ENCODE measurements at places on chromosomes 3 and 15.

- DNase-seq = no peak
Measured at GRCh38 chr3:147730284-147730683, 321.1 kb downstream of the ZIC1 start.

GRCh38 chr3:194777729-194778128 is 92.0 kb downstream of the FAM43A start:
- DNase-seq = no peak

DNA sequence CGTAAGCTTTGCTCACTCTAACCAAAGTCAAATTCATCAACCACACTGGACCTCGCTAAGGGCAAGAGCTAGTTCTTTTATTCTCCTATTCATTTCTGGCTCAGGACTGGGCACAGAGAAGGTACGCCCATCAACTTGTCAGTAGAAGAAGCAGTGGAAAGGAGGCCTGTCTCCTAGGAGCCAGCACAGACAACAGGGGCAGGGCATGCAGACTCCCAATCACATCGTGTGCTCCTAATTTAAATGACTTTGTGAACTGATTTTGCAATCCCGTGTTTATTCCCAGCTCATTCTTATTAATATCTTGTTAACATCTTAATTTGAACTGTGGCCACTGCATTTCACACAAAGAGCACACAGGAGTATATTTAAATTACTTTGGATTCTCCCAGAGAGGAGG is 161.1 kb upstream of the BCL6 start:
- no peak for DNase-seq

DNA sequence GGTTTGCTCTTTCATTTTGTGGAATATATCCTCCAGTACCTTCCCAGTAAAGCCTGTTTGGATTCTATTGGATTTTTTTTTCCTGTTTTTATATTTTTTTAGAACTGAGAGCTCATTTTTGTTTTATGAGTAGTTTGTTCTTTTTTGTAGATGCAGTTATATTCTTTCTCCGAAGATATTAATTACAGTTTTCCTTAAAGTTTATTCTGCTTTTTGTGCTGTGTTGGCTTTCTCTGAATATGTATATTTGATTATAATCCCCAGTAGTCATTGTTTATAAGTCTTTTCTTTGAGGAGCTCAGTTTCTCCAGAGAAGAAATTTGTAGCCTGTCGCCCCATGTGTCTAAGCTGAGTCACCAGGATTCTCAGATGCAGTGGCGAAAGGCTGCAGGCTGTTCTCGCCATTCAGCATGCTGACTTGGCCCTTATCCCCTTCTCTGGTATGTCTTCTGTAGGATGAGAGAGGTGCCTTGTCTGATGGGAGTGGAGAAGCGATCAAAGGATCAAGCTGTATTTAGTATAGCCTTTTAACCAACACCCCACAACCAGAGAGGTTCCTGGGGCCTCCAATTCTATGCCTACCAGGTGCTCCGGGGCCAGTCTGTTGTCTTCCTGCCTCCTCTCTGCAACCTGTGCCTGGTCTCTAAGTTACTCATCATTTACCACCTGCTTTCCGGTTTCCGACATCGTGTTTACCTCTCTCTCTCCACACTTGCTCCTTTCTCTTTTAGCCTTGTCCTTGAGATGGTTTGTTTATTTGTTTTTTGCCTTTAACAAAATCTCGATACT is 31.7 kb upstream of the MFSD1 start:
- DNase-seq = peak; percentile 89

DNA sequence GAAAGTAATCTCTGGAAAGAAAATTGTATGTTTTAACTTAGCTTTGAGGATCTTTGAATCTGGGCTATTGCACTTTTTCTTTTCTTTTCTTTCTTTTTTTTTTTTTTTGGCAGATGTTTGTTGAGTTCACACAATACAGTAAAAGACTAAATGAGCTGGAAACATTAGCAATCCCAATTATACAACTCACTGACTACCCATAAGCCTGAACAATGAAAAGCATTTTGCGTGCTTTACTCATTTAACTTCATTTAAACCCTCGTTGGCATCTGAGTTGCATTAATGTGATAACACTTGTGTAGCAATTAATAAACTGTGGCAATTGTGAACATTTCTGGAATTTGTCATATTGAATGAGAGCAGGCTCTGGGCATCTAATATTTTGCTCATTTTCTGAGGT is 269.4 kb upstream of the RBMS3 start:
- DNase-seq = no peak

- no peak for DNase-seq
Measured at GRCh38 chr15:61769557-61769956, 290.7 kb downstream of the VPS13C start.

GRCh38 chr3:151171145-151171757 is 31.8 kb downstream of the GPR171 start:
- no peak for DNase-seq

DNA sequence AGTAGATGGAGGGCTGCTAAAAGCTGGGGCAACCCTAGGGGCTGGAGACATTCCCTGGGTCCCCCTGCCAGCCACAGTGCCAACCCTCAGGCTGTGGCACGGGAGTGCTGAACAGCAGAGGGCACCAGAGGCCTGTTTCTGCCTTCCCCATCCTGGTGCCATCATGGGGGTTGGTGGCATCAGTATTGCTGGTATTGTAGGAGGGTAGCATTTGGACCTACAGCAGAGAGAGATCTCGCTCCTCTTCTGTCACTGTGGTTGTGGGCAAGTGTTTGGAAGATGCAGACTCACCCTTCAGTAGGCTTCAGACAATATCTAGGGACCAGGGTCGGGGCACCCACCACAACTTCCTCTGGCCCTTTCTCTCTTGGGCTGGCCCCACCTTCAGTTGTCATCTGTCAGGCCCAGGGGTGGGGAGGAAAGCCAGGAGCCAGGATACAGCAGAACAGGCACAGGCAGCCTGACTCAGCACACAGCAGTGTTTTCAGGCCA is 123.5 kb downstream of the RPLP1 start:
- peak; percentile 74 for DNase-seq

DNA sequence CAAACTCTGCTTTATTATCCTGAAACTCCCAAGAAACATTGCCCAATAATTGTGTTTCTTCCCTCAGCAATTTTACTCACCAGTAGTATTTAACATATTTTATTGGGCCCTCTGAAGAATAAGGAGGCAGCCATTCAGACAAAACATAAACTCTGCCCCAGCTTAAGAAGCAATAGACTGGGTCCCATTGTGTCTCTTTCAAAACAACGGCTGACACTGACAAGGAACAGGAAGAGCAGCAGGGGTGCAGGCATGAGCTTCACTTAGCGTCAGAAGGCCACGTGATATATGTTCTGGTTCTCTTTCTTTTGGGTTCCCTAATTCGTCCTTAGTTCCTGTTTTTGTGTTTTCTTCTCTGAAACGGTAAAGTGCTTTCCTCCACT is 242.3 kb downstream of the FHIT start:
- no peak for DNase-seq

- peak; percentile 37 for DNase-seq
Measured at GRCh38 chr3:190051641-190052040, 69.1 kb downstream of the P3H2 start.

GRCh38 chr3:195451373-195452015 is 8.7 kb upstream of the ACAP2 start:
- DNase-seq = no peak

DNA sequence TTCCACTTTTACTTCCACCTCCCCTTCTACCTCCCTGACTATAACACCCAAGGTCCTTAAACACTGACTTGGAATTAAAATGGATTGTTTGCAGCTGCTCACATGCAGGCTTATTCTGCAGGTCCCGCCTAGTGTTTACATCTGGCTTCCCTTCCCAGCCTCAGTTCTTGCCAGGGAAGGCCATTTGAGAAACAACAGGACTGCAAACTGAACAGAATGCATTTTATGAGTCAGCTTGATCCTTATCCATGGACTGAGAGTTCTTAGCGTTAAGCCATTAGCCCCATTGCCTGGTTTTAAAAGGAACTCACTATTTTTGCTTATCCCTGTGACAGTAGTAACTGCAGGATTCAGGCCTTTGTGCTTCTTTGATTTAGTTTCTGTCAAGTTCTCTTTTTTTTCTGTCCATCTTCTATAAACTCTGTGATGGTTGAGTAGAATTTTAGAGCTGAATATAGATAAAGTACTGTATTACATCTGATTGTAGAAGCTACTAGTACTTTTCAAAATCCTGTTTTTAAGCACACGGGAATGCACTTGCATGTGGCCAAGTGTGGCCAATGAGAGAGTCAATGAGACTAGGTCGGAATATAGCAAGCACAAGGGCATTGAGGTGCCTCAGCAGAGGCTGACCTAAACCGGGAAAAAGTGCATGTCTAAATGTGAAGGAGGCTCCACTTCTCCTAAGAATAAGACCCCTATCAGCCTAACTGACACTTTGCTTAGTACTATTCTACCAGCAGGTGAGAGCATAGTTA is 106.4 kb downstream of the TUSC7 start:
- DNase-seq = no peak

DNA sequence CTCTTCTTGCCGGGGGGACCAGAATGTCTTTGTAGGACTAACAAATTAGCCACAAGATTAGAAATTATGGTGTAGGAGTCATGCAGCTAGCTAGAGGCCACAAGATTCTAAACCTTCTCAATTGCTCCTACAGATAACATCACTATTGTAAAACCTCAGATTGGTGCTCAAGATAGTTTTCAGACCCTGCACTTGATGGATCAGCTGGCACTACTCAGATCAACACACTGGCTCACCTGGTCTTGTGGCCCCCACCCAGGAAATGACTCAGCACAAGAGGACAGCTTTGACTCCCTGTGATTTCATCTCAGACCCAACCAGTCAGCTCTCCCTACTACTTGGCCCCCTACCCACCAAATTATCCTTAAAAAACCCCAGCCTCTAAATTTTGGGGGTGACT is 124.1 kb upstream of the RASGRP1 start:
- DNase-seq = peak; percentile 50

- no peak for DNase-seq
Measured at GRCh38 chr15:31277335-31278060, 49.1 kb upstream of the KLF13 start.

DNA sequence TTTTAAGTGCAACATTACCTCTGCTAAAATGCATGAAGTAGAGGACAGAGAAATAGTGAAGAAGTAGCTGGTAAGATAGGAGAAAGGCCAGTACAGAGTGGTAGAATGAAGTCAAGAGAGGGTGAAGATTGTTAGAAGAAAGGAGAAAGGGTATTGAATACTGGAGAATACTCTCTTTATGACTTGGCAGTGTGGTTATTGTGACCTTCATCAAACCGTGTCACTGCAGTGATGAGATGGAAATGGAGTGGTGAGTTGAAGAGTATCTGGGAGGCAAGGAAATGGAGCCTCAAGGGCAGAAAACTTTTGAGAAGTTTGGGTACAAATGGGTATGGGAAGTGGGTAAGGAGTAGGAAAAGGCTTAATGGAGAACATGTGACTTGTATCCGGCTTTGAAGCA is 24.7 kb downstream of the MINDY2 start:
- DNase-seq = no peak

GRCh38 chr3:163561151-163561550 is 1517.1 kb downstream of the SI start:
- no peak for DNase-seq

- no peak for DNase-seq
Measured at GRCh38 chr15:74239051-74239705, 3.1 kb downstream of the CCDC33 start.

DNA sequence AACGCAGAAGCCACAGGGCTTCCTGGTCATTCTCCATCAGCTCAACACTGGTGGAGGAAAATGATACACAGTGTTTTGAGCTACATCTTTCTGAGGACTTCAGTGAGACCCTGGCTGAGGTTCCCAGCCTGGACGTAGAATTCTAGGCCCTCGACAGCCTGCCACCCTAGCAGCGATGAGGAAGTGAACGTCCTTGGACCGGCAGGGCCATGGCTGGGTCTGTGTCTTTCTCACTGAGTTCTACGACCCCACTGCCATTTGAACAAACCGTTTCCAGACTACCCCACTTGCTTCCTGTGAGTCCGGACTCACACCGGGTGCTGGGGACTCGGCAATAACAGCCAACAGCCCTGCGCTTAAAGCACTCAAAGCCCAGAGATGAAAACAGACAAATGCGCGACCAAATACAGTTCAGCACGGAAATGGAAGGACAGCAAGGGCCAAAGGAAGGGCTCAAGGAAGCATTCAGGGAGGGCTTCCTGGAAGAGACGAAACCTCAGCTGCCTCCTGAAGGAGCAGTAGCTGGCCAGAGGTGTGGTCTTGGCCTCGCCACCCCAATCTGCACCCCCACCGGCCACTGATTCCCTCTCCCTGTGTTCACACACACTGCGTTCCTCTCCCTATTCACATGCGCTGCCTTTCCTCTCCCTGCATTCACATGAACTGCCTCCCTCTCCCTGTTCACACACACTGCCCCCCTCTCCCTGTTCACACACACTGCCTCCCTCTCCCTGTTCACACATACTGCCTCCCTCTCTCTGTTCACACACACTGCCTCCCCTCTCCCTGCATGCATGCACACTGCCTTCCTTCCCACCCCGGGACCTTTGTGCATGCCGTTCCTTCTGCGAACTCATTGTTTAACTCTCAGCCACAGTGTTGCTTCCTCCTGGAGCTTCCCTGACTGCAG is 136.3 kb upstream of the PRR20G start:
- no peak for DNase-seq

DNA sequence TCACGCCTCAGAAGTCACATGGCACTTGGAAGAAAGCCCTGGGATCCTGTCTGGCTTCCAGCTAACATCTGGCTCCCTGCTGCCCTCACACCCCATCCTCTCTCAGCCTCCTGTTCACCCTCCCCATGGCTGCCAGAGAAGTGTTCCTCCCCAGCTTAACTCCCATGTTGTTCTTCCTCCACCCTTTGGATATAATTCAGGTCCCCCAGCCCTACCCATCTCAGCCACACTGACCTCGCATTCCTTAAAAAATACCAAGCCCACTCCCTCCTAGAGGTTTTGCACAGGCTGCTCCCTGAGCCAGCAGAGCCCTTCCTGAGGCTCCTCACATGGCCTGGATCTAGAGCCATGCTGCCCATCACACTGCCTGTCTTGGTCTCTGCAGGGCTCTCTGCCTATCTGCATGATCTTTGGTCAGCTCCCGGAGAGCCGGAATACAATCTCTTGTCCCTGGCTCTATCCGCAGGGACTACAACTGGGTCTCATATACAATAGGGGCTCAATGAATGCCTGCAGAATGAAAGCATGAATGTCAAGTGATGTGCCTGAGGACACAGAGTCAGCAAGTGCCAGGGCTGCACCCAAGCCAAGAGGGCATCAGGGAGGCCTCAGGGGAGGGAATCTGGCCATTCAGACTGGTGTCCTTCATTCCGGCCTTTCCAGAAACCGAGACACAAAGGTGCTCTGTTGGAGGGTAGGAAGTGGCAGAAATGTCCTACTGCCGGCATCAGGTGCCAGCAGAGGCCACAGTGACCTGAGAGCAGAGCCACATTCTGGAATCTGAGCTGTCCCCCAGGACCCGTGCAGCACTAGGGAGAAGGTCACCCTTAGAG is 3.8 kb upstream of the TKT start:
- no peak for DNase-seq

- no peak for DNase-seq
Measured at GRCh38 chr15:25903024-25903581, 40.0 kb upstream of the ATP10A start.

DNA sequence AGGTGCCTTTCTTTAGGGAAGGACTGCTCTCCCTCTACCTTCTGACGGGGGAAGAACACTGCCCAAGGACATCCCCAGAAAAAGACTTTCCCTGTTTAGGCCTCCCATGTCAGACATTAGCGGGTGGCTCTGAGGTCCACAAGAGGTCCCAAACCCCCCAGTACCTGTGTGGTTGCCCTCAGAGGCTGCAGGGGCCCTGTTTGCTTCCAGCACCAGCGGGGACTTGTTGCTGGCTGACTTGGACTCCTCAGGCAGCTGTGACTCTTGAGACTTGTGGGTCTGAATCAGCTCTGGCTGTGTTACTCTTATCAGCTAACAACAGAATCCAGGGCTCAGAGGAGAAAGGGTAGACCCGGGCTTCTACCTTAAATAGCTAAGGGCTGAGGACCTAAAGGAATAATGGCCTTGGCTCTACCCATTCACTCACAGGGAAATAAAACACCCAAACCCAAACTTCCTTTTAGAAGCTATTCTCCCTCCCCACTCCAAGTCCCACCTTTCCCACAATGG is 39.2 kb downstream of the SEMA3G start:
- DNase-seq = no peak

All from RPMI7951 (cell line).